ENCODE measurements at places on chromosomes 11 and 22.

DNA sequence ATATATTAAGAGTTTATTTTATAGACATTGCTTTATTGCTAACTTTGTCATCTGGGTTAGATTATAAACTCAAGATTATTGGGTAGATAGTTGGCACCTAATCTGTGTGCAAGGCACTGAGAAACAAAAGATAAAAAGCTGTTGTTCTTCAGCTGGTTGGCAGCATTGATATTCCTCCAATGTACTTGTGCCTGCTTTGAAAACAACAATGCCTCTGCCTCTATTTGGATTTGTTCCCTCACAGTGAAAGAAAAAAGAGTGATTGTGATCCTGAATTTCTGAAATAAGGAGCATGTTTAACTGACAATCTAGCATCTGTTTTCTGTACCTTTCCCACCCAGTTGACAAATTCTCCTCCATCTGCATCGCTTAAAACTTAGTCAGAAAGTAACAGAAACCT is 98.3 kb downstream of the TYR start:
- no peak for DNase-seq

- DNase-seq, result no peak
Measured at GRCh38 chr11:111531136-111531535, 9.4 kb upstream of the LAYN start.

- no peak for DNase-seq
Measured at GRCh38 chr11:30479899-30480298, 106.3 kb downstream of the MPPED2 start.

GRCh38 chr11:40290171-40290631 is 1169.3 kb downstream of the LRRC4C start:
- DNase-seq, result no peak

DNA sequence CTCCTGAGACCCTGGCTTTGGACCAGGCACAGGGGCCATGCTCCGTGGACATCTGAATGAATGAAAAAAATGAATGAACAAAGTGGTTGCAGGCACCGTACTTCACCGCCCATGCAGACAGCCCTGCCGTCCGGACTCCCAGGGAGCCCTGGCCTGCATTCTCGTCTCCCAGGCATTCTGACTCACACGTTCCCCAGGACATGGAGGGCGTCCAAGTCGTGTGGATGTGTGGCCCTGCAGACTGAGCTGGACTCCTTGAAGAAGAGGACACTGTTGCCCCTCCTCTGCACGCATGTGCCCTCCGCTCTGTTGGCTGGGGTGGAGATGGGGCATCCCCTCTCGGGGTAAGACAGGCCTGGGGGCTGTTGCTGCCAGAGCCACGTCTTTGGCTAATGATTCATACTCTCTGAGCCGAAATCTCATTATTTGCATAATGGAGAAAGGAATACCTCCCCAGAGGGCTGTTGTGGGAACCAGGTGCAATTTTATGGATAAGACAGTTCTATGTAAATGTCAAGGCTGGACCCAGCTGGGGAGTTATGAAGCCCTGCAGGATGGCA is 49.7 kb downstream of the RTL6 start:
- DNase-seq, result no peak

DNA sequence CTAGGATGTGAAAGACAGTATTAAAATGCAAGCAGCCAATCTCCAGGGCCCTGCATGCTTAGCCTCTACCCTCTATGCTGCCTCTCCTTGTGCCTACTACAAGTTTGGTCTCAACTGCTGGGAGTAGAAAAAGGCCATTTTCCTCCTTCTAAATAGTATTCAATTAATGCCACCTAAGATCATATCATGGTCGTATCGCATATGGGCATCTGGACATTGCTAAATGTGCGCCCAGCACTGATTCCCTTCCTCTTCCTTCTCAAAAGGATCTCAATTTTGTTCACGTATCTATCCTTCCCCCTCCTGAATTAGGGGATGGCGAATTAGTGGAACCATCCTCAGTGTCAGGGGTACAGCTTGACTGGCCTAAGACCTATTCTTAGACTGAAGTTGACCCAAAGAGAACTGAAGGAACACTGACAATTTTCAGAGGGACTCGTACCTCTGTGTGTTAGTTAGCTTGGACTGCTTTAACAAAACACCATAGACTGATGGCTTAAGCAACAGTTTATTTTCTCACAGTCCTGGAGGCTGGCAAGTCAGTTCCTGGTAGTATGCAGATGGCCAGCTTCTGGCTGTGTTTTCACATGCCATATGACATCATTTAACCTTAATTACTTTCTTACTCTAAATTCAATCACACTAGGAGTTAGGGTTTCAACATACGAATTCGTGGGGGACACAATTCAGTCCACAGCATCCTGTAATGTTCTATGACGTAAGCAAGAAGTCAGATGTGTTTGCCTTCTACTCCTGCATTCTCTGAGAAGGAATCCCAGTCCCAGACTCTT is 8.5 kb upstream of the NUP50 start:
- DNase-seq, result no peak

DNA sequence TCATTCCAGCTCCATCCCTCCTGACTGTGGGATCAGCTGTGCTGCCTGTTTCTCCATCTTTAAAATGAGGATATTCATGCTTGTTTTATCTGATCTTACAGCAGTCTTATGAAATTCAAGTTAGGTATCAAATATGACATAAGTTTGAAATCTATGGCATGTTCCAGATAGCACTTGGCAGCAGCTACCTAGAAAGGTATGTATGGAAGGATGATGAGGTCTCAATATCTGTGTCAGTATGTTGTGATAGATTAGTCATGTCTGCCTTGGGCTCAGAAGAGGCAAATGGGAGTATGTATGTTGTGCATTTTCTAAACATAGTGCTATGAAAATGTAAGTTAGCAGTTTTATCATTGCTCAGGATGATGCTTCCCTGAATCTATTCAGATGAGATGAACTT is 122.1 kb downstream of the NAV2 start:
- DNase-seq, result no peak

DNA sequence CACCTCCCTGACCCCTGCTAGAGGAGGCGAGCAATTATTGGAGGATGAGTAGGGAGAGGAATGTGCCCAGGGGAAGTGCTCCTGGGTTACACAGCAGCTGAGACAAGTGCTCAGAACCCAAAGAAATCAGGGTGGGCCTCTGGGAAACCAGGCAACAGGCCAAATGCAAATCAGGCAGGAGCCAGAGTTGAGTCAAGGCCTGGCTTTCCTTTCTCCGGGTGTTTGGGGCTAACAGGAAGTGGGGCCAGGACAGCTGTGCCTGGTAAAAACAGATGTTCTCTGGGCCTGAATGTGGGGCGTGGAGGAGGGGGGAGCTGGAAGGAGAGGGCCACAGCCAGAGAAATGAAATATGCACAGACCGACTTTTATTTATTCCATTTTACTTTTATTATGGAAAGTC is 22.0 kb downstream of the MFNG start:
- DNase-seq, result no peak

DNA sequence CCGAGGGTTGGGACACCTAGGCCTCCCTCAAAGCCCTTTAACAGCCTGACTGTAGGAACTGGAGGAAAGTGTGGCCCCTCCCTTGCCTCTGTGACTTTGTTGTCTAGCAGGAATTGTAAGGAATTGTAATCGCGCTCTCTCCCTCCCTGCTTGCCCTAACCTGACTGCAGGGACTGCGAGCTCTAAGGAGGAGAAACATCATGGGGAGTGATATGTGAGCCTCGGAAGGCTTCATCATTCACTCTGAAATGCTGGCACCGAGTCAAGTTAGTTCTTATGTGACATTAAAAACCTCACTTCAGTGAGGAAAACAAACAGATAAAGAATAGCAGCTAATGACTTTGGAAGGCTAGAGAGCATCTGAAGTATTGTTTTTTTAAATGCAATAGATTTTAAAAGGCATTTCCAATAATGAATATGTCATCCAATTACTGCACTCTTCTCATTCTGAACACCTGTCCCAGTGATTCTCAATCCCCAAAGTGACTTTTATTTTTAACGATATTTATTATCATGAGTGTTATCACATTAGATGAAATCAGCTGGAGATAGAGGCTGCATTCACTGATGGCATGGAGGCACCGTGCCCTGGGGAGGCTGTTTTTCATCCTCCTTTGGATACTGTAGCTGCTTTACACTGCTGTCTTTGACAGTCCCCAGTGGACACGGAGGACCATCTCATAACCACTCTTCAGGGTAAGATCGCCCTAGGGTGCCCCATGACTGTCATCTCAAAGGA is 58.5 kb upstream of the NTM start:
- no peak for DNase-seq

GRCh38 chr22:46367707-46368191 is 32.2 kb downstream of the TRMU start:
- DNase-seq, result no peak

DNA sequence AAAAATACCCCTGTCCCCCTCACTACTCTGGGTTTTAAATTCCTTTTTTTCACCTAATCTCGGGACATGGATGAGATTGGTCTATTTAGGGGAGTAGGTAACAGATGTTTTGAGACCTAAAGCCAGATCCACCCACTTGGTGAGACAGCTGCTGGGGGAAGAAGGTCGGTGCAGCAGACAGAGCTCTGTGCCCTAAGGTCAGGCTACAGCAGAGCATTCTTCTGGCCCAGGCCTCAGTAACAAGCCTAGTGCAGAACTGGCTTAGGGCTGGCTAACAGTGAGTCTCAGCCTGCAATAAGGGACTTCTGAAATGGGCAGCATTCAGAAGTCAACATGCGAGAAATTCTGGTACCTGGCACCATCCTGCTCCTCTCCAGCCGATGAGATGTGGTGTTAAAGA is 444.9 kb upstream of the KIRREL3 start:
- no peak for DNase-seq

DNA sequence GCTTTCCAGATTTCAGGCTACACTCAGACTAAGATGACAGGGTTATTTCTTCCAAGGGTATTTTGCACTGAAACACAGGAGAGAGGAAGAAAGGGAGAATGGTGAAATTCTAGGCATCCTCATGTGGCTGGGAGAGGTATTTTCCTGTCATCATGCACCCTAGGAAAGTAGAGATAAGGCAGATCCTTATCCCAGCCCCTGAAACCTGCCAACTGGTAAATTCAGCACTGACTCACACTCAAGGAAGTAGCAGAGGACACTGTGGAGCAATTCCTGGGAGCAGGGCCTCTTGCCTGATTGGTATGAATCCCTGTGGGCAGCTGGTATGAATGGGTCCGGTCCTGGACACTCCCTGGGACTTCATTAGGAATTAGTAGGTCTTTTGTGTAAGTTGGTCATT is 37.6 kb upstream of the SLC5A1 start:
- no peak for DNase-seq

GRCh38 chr11:117715801-117716200 is 81.2 kb downstream of the DSCAML1 start:
- DNase-seq, result no peak

- DNase-seq, result no peak
Measured at GRCh38 chr11:67664213-67664585, 10.2 kb downstream of the ALDH3B2 start.

DNA sequence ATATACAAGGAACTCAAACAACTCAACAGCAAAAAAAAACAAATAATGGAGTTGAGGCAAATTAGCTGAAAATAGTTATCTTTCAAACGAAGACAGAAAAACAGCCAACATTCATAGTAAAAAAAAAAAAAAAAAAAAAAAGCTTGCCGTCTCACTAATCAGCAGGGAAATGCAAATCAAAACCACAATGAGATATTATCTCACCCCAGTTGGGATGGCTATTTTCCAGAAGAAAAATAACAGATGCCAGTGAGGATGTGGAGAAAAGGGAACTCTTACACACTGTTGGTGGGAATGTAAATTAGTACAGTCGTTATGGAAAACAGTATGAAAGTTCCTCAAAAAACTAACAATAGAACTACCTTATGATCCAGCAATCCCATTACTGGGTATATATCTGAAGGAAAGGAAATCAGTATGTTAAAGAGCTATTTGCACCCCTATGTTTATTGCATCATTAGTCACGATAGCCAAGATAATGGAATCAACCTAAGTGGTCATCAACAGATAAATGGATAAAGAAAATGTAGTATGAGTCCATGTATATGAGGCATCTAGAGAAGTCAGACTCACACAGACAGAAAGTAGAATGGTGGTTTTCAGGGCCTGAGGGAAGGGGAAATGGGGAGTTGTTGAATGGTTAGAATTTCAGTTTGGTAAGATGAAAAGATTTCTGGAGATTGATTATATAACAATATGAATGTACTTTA is 56.0 kb downstream of the USP35 start:
- DNase-seq, result no peak

- DNase-seq, result no peak
Measured at GRCh38 chr22:38401336-38402084, 53.5 kb downstream of the KCNJ4 start.

DNA sequence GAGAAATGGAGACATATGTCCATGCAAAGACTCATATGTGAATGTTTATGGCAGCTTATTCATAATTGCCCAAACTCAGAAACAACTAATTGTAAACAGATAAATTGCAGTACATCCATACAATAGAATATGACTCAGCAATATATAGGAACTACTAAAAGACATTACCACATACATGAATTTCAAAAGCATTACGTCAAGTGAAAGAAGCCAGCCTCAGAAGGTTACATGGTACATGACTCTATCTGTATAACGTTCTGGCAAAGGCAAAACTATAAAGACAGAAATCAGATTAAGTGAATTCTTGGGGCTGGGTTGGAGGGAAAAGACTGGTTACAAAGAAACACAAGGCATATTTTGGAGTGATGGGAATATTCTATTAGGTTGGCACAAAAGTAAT is 7.2 kb downstream of the KCTD21 start:
- no peak for DNase-seq

- no peak for DNase-seq
Measured at GRCh38 chr11:40204228-40204627, 1255.2 kb downstream of the LRRC4C start.

GRCh38 chr11:70367071-70367470 is 31.3 kb upstream of the CTTN start:
- DNase-seq, result no peak

DNA sequence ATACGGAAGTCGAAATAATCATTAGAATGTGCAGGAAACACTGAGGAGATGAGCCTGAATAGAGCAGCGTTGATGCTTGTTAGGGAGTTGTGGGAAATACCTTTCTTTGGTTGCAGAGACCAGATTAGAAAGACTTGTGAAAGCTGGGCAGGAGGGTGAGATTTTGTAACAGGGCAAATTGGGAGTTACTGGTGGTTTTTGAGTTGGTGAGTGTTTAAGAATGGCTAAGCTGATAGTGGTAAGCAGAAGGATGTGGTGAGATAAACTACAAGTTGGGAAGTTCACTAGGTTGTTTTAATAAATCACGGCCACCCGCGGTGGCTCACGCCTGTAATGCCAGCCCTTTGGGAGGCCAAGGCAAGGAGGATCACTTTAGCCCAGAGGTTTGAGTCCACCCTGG is 34.4 kb downstream of the MCAM start:
- DNase-seq, result no peak
